ENCODE measurements at places on chromosomes 13 and 19. TPM values are rescaled to one million over a fixed set of nuclear protein-coding genes. Genes with fewer than 3 reads are reported as not detected.

DNA sequence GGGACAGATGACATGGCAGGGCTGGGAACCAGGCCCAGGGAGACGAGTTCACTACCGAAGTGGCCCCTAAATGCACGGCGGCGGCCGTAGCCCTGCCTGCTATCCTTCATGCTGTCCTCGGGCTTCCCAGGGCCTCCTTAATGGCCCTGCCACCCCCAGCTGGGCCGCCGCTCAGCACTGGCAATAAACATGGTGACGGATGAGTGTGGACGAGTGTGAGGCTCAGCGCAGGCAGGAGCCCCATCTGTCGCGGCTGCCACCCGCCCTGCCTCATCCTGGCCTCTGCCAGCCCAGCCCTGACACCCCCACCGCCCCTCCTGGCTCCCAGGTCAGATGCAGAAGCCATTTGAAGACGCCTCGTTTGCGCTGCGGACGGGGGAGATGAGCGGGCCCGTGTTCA lies 13.6 kb downstream of the PIN1 start:
- H3K36me3 ChIP-seq = no peaks in the 10 kb centered on the region
- no peak for DNase-seq
- no peak overlapping the region for H3K27ac ChIP-seq
- no peaks in the 10 kb centered on the region for H3K4me1 ChIP-seq
- no peak overlapping the region for H3K4me3 ChIP-seq

DNA sequence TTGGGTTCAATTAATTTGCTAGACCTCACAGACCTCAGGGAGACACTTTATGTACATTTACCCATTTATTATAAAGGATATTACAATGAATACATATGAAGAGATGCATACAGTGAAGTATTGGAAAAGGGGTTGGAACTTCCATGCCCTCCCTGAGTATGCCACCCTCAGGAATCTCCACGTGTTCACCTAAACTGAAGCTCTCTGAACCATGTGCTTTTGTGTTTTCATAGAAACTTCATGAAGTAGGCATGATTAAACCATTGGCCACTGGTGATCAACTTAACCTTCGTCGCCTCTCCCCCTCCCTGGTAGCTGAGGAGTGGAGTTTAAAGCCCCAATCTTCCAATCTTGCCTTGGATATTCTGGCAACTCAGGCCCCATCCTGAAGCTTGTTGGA lies 20.3 kb downstream of the ZNF160 start:
- peaks cover 15% of the 10 kb centered on the region for H3K4me1 ChIP-seq
- DNase-seq = no peak
- H3K4me3 ChIP-seq = no peak overlapping the region
- H3K27ac ChIP-seq = no peak overlapping the region

DNA sequence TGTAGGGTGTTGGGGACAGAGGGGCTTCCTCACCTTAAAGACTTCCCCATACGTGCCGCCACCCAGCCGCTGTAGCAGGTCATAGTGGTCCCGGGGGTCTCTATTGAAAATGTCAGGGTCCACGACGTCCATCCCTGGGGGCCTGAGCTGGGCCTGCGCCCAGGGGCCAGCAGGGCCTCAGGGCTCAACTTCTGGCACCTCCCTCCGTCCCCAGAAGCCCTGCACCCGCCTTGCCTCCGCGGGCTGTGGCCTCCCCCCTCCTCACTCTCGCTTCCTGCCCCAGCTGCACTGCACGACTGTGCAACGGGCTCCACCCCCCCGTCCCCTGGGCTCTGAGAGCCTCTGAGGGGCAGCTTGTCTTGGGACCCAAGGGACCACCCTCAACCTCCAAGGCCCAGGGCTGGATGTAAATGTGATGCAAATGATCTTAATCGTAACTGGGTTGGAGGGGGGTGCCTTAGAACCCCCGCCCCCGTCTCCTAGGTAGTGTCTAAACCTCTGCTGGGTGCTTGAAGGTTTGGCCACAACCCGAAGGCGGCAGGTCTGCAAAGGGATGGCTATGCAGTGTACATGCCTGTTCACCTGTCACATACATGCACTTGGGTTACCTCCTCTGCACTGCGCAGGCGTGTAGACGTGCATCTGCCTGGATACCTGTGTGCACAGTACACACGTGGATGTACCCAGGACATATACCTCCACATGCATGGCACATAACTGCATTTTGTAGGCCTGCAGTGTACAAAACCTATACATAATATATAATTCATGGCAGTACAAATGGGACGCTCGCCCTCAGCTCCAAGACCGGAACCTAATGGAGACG lies at the start of gene MAP4K1:
TSS of gene MAP4K1 (minus strand) at position 190 of the 826 bp plus-strand sequence. CDS start at position 132, 58 bp downstream.
- H3K27ac ChIP-seq = peak within 1 kb of the TSS; percentile 7
- DNase-seq = no peak
- H3K4me3 ChIP-seq = peak within 1 kb of the TSS; percentile 99
- no peaks in the 10 kb centered on the region for H3K36me3 ChIP-seq
- peaks cover 14% of the 10 kb centered on the region for H3K4me1 ChIP-seq

DNA sequence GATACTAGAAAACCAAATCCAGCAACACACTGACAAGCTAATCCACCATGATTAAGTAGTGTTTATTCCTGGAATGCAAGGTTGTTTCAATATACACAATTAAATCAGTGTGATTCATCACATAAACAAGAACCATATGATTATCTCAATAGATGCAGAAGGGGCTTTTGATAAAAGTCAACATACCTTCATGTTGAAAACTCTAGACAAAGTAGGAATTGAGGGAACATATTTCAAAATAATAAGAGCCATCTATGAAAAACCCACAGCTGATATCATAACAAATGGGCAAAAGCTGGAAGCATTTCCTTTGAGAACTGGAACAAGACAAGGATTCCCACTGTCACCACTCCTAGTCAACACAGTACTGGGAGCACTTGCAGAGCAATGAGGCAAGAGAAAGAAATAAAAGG lies 213.6 kb upstream of the CSNK1A1L start:
- H3K36me3 ChIP-seq = no peaks in the 10 kb centered on the region
- no peak overlapping the region for H3K27ac ChIP-seq
- no peaks in the 10 kb centered on the region for H3K4me1 ChIP-seq
- H3K4me3 ChIP-seq = no peak overlapping the region

Gene ARHGEF18
- total RNA-seq = 30.7 TPM

GRCh38 chr19:23203841-23204344 lies 46.3 kb downstream of the ZNF724 start:
- H3K36me3 ChIP-seq = no peaks in the 10 kb centered on the region
- no peaks in the 10 kb centered on the region for H3K4me1 ChIP-seq
- no peaks in the 10 kb centered on the region for H3K27me3 ChIP-seq
- DNase-seq = no peak

DNA sequence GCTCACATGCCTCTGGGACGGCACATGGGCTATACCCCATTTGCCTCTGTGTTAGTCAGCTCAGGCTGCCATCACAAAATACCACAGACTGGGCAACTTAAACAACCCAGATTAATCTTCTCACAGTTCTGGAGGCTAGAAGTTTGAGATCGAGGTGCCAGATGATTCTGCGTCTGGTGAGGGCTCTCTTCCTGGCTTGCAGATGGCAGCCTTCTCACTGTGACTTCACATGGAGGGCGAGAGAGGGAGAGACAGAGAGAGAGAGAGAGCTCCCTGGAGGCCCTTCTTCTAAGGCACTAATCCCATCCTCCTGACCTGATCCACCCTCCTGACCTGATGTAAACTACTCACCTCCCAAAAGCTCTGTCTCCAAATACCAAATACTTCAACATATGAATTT lies 55.0 kb downstream of the GPR12 start:
- H3K4me1 ChIP-seq = no peaks in the 10 kb centered on the region
- no peak overlapping the region for H3K27ac ChIP-seq
- no peak overlapping the region for H3K4me3 ChIP-seq
- DNase-seq = no peak

All from endothelial cell of umbilical vein (primary cell).